Stimulated activated CD8-positive, alpha-beta memory T cell treated with anti-CD3 and anti-CD28 coated beads, Interleukin-4, amount 100 ng/mL, for 24 hours (primary cell): ENCODE measurements at places on chromosomes 1 and 21.

DNA sequence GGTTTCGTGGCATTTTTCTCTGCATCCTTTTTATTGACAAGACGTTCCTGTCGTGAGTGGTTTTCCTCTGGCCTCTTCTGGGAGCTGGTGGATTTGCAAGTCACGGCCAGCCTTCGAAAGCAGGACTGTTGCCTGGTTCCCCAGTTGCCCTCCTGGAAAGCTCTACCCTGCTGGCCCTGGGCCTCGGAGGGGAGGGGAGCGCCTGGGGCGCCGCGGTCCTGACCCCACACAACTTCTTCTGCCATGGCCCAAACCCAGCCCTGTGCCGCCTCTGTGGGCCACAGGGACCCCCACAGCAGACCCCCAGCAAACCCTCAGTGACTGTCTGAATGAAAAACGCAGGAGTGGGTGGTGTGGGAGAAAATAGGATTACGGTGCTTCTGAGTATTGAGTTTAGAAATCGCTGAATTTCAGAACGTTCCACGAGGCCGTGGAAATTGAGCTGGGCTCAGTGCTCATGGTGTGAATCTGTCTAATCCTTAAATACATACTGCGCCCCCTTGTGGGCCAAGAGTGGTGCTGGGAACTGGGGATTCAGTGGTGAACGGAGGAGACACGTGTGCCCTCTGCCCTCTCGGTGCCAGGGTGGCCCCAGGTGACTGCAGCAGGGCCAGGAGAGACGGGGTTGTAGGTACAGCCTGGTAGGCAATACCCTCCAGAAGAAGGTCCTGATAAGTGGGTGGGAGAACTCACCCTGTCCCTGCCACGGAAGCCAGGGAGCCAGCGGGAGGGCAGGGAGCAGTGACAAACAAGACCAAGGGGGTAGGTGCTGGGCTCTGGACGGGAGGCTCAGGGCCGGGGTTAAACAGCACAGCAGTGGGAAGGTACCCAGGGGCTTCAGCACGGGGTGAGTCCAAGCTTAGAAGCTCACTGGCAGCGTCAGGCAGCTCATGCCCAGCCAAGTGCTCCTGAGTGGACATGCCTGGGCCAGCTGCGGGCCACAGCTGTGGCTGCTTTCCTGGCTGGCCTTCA lies 101.2 kb upstream of the COL6A1 start:
- DNase-seq: peak; percentile 58

- DNase-seq: no peak
Measured at GRCh38 chr1:230682882-230683610, 30.9 kb downstream of the AGT start.

- peak; percentile 36 for DNase-seq
Measured at GRCh38 chr1:156889802-156890580, 3.5 kb upstream of the PEAR1 start.

GRCh38 chr21:44957901-44958451 lies 18.1 kb downstream of the SLX9 start:
- DNase-seq: no peak

DNA sequence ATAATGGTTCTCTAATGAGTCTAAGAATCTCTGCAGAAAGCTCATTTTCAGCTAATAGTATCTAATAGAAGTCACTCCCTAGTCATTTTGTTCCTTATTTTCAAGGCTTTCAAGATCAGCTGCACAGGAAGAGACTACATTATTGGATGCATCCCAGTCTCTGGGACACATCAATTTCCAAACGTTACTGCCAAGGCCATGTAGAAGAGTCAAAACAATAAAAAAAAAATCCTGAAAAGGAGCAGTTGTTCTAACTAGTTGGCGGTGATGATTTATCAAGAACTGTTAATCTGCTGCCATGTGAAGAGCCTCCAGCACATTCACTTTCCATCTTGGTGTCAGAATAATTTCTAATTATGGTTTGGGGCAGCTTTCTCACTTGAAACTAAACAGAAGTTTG lies 5.7 kb downstream of the DDAH1 start:
- no peak for DNase-seq

GRCh38 chr1:183996040-183996384 lies 41.5 kb downstream of the COLGALT2 start:
- DNase-seq: no peak

DNA sequence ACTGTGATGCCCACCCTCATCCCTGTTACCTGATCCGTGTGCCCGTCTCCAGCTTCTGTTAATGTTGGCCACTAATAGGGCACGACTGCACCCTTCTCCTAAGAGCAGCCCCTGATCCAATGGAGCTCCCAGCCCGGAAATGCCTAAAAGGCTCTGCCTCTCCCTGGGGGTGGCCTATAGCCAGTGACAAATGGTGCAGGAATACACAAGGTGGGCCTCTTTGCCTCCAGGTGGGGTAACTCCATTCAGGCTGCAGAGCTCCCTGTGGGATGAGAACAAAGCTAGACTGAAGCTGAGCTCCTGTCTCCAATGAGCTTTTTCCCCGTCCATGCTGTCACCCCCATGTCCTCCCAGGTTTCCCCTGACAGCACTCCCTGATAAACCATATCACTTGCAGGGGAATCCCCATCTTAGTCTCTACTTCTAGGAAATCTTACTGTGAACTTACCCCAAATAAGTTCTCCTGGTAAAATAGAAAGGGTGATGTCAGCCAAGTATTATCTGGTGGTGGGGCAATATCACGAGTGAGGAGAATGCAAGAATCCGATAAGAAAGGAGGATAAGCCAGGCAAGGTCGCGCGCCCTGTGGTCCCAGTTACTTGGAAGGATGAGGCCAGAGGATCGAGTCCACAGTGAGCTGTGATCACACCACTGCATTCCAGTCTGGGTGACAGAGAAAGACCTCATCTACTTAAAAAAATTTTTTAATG lies 18.6 kb downstream of the S100A7A start:
- no peak for DNase-seq

- DNase-seq: no peak
Measured at GRCh38 chr1:184036517-184036949, 995 bp downstream of the COLGALT2 start.

DNA sequence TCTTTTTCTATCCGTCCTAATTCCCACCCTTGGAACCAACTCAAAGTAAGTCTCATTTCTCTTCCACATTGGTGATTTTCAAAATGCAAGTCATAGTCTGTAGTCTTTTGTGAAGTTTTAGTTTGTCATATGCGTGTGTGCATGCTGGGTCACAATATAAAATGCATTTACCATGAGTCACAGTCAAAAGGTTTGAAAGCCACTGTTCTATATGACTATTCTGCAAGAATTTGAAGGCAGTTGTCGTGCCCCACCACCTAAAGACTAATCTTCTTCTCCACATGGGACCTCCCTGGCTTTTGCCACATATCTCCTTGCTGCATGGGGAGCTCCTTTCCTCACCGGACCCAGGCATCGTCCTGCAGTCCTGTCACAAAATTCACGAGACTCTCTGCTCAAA lies 1.6 kb downstream of the STPG1 start:
- DNase-seq: no peak

DNA sequence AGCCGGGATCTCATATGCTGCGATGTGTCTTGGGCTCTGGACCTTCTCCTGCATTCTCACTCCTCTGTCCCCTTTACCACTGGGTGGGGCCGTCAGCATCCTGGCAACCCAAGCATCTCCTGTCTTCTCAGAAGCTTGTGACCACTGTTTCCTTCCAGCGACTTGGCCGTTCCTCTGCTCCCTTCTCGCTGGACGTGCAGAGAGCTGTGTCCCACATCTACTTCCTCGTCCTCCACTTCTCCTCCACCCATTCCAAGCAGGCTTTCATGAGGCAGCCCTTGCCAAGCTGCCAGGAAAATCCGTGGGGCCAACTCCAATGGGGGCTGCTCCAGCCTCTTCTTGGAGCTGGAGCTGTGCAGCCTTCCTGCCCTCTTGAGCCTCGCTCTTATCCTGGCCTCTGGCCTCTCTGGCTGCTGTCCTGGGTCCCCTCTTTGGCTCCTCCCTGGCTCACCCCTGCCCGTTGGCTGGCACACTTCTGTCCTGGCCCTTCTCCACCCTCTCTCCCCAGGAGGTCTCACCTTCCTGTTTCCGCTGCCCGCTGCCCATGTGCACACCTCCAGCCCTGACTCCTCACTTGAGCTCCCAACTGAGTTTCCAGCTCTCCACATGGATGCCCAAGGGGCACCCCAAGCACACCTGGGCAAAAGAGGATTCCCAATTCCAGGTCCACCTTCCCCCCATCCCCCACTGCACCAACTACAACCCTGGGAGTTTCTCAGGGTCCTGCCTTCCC lies 8.7 kb downstream of the FAM131C start:
- DNase-seq: no peak

DNA sequence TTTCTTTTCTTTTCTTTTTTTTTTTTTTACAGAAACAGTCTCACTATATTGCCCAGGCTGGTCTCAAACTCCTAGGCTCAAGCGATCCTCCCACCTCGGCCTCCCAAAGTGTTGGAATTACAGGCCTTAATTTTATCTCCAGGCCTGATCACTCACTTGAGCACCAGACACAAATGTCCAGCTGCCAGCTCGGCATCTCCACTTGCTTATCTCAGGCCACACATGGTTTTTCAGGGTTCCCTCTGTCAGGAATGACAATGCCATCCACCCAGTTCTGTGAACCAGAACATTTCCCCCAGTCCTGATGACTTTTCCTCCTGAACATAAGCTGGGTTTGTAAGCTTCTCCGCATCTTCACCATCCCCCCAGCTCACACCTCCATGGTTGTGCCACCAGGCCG lies 44.6 kb upstream of the ZNF281 start:
- DNase-seq: no peak
